ENCODE measurements at places on chromosomes 4 and X. TPM values are rescaled to one million over a fixed set of nuclear protein-coding genes. Genes with fewer than 3 reads are reported as not detected.

- H3K4me1 ChIP-seq: no peaks in the 10 kb centered on the region
- no peak overlapping the region for H3K4me3 ChIP-seq
- H3K36me3 ChIP-seq: no peaks in the 10 kb centered on the region
- DNase-seq: no peak
- H3K27me3 ChIP-seq: no peaks in the 10 kb centered on the region
- H3K27ac ChIP-seq: no peak overlapping the region
Measured at GRCh38 chr4:113809311-113809710, 47.8 kb upstream of the CAMK2D start.

DNA sequence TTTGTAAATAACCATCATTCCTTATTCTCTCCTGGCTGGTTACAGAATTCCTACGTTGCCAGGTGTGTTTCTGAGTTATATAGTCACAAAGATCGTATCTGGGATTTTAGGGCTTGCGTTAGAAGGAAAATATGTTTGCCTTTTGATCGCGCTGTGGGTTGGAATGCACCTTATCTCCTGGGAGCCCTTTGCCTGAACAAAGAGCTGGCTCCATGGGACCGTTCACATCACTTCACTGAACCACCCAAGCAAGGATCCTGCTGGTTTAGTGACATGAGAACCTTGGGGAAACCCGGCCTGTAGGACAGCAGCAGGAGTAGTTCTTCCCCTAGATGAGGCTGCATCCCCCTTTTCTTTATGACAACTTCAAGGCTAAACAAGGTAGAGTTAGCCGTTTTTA lies 51.6 kb downstream of the RS1 start:
- no peaks in the 10 kb centered on the region for H3K27me3 ChIP-seq
- no peak overlapping the region for H3K27ac ChIP-seq
- H3K36me3 ChIP-seq: peaks cover 5% of the 10 kb centered on the region
- no peak overlapping the region for H3K4me3 ChIP-seq
- H3K4me1 ChIP-seq: no peaks in the 10 kb centered on the region

DNA sequence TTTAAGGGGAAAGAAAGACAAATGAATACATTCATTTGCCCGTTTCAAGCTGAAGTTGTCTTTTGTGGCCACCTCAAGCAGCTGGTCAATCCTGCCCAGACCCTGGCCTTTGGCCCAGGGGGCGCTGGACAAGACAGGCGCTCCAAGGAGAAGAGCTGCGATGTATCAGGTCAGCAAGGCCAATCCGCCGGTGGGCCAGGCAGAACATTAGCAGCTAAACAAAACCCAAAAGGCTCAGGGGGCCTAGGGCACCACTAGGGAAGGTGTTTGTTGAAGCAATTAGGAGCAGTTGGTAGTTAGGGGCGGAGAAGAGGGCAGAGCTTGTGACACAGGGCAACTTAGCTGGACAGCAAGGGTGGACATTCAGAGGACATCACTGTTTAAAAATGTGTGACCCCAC lies 60.8 kb upstream of the TMEM33 start:
- H3K36me3 ChIP-seq: no peaks in the 10 kb centered on the region
- H3K27ac ChIP-seq: no peak overlapping the region
- no peak overlapping the region for H3K4me3 ChIP-seq
- H3K4me1 ChIP-seq: peaks cover 18% of the 10 kb centered on the region

DNA sequence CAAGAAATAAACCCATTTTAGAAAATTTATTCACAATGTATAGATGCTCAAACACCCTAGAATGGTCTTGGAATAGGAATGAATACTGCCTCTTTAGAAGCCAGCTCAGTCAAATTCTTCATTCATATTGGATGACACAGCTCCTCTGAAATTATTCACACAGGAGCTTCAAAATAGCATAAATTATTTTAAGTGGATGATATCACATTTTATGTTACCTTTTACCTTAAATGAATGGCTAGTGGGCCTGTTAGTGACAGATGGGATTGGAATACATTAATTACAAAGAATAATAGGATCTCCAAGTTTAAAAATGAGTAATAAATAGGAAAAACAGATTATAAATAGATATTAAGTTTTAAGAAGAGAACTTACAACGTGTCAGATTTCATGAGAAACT lies 184.4 kb downstream of the GABRB1 start:
- no peak for DNase-seq
- H3K27ac ChIP-seq: no peak overlapping the region
- no peak overlapping the region for H3K4me3 ChIP-seq
- no peaks in the 10 kb centered on the region for H3K36me3 ChIP-seq
- no peaks in the 10 kb centered on the region for H3K27me3 ChIP-seq

DNA sequence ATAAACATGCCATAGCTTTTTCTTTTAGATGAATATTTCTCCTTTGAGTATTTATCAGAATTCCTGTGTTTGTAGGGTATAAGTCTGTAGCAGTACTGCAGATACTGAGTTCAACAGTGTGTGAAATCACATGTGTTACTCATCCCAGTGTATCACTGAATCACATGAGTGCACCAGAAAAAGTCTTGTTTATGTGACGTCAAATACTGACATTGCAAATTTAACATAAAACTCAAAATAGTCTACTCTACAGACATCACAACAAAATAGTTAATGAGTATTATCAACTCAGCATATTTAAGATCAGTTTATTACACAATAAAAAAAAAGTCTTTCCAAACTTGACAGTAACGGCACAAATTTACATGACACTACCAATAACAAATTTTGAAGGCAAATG lies 221.3 kb downstream of the DCTD start:
- H3K27me3 ChIP-seq: no peaks in the 10 kb centered on the region
- no peak for DNase-seq
- H3K36me3 ChIP-seq: no peaks in the 10 kb centered on the region
- no peak overlapping the region for H3K27ac ChIP-seq
- no peaks in the 10 kb centered on the region for H3K4me1 ChIP-seq
- no peak overlapping the region for H3K4me3 ChIP-seq

GRCh38 chr4:108830509-108831244 lies 67.8 kb upstream of the ETNPPL start:
- H3K4me3 ChIP-seq: no peak overlapping the region
- no peak overlapping the region for H3K27ac ChIP-seq
- no peaks in the 10 kb centered on the region for H3K27me3 ChIP-seq
- H3K36me3 ChIP-seq: no peaks in the 10 kb centered on the region
- H3K4me1 ChIP-seq: no peaks in the 10 kb centered on the region

- no peaks in the 10 kb centered on the region for H3K27me3 ChIP-seq
- H3K4me1 ChIP-seq: no peaks in the 10 kb centered on the region
- no peaks in the 10 kb centered on the region for H3K36me3 ChIP-seq
- no peak overlapping the region for H3K4me3 ChIP-seq
Measured at GRCh38 chr4:145639186-145639698, 20.1 kb downstream of the MMAA start.

- H3K27ac ChIP-seq: no peak overlapping the region
- DNase-seq: no peak
- H3K27me3 ChIP-seq: peaks cover 8% of the 10 kb centered on the region
- H3K4me1 ChIP-seq: no peaks in the 10 kb centered on the region
Measured at GRCh38 chrX:52839137-52839536, 28.1 kb downstream of the XAGE5 start.

- H3K36me3 ChIP-seq: no peaks in the 10 kb centered on the region
- no peak overlapping the region for H3K27ac ChIP-seq
- DNase-seq: no peak
- H3K27me3 ChIP-seq: no peaks in the 10 kb centered on the region
Measured at GRCh38 chr4:83548151-83548905, 12.4 kb downstream of the GPAT3 start.

DNA sequence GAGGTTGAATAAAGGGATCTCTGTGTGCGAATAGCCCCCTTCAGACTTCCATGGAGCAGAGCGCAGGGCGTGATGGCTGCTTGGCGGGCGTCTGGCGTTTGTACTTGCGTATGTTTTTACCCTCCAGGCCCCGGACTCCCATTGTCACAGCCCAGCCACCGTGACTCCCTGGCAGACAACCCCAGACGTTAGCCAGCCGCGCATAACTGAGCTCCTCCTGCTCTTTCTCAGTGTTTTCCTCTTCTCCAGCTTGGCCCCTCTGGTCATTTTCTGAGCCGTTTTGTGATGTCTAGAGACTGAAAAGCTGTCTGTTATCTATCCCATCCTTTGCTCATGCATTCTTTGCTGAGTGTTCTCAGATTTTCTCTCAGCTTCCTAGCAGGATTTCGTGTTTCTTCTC lies 54.3 kb downstream of the IGFBP7 start:
- no peaks in the 10 kb centered on the region for H3K36me3 ChIP-seq
- no peaks in the 10 kb centered on the region for H3K27me3 ChIP-seq
- no peak for DNase-seq
- no peak overlapping the region for H3K4me3 ChIP-seq
- H3K27ac ChIP-seq: no peak overlapping the region
- H3K4me1 ChIP-seq: no peaks in the 10 kb centered on the region

DNA sequence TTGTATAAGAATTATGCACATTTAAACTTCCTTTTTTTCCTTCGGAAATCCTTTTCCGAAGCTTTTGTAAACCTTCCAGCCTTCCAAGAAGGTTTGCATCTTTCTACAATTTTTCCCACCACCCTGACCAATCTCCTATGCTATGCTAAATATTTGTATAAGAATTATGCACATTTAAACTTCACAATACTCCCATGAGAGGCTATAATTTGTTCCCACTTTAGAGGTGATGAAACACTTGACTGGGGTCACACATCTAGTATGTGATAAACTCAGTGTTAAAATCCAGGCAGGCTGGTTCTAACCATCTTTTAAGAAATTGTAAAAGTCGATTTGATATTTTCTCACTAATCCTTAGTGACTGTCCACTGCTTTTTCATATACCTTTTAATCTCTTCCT lies 22.1 kb downstream of the NUDT6 start:
- no peaks in the 10 kb centered on the region for H3K27me3 ChIP-seq
- H3K4me3 ChIP-seq: no peak overlapping the region
- H3K27ac ChIP-seq: no peak overlapping the region
- H3K4me1 ChIP-seq: peaks cover 4% of the 10 kb centered on the region
- DNase-seq: no peak
- H3K36me3 ChIP-seq: no peaks in the 10 kb centered on the region

DNA sequence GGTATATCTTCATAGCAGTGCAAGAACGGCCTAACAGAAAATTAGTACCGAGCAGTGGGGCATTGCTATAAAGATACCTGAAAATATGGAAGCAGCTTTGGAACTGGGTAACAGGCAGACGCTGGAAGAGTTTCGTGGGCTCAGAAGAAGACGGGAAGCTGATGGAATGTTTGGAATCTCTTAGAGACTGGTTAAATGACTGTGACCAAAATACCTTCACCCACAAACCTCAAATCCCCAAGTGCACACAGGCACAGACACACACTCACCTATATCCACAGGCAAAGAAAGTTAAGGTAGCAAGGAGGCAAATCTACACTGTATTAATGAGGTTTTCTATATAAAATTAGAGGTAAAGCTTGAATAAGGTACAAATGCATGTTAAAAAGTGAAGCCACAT lies 14.6 kb upstream of the SPRY1 start:
- no peaks in the 10 kb centered on the region for H3K27me3 ChIP-seq
- no peaks in the 10 kb centered on the region for H3K4me1 ChIP-seq
- DNase-seq: no peak
- no peak overlapping the region for H3K4me3 ChIP-seq
- H3K27ac ChIP-seq: no peak overlapping the region
- no peaks in the 10 kb centered on the region for H3K36me3 ChIP-seq

GRCh38 chrX:42131856-42132255 lies 208.5 kb upstream of the CASK start:
- no peak overlapping the region for H3K27ac ChIP-seq
- no peak overlapping the region for H3K4me3 ChIP-seq
- no peak for DNase-seq
- no peaks in the 10 kb centered on the region for H3K4me1 ChIP-seq
- peaks cover 2% of the 10 kb centered on the region for H3K27me3 ChIP-seq

DNA sequence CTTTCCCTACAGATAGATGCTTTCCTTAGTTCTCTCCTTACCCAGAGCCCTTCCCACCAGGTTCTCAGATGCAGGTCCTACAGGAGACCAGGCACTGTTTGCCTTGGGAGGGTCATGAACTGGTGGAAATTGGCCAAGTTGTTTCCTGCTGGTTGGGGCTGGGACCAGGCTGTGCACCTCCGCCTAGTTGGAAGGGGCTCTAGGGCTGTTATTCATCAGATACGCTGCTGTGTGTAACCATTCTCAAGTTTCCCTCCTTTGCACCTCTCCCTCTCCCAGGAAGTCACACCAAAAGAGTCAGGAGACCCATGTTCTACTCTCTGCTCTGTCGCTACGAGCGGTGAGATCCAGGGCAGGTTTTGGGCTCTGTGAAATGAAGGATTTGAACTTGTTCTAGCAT lies 11.9 kb upstream of the VSIG1 start:
- H3K36me3 ChIP-seq: no peaks in the 10 kb centered on the region
- no peaks in the 10 kb centered on the region for H3K4me1 ChIP-seq
- DNase-seq: no peak
- no peak overlapping the region for H3K4me3 ChIP-seq
- peaks cover 8% of the 10 kb centered on the region for H3K27me3 ChIP-seq

DNA sequence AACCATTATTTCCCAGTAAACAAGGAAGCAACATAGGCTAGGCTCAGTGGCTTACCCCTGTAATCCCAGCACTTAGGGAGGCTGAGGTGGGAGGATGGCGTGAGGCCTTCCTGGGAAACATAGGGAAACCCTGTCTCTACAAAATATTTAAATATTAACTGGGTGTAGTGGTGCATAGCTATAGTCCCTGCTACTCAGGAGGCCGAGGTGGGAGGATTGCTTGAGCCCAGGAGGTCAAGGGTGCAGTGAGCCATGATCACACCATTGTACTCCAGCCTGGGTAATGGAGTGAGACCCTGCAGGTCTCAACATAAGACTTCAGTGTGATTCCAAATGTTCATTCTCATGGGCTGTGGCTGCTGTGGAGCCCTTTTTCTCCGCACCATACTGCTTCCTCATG lies 34.9 kb downstream of the FHDC1 start:
- no peak overlapping the region for H3K27ac ChIP-seq
- H3K4me3 ChIP-seq: no peak overlapping the region
- no peaks in the 10 kb centered on the region for H3K4me1 ChIP-seq
- H3K27me3 ChIP-seq: no peaks in the 10 kb centered on the region

DNA sequence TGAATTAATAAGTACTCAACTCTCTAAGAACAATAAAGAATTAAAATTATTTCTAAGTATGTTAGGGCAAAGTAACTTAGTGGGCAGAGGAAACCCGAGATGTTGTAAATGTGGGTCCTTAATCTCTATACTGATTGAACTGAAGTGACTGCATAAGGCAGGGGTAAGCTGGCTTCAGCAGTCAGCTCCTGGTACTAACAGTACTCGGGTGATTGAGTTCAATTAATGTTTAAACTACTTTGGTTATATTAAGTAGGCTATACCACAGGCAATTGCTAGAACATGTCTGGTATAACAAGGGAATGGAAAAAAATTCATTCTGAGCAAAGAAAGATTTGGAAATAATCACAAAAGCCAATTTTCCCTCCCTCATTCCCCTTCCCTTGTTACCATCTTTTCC lies 90.7 kb downstream of the LNX1 start:
- no peak overlapping the region for H3K4me3 ChIP-seq
- H3K4me1 ChIP-seq: peaks cover 5% of the 10 kb centered on the region
- no peaks in the 10 kb centered on the region for H3K27me3 ChIP-seq
- H3K36me3 ChIP-seq: no peaks in the 10 kb centered on the region

Gene NAA11
- not detected for total RNA-seq

Gene GPR78
- total RNA-seq: 0.89 TPM

Gene HEPH
- total RNA-seq: 44.4 TPM

Gene NLGN3
- 34.4 TPM for total RNA-seq

Gene ATP2B3
- total RNA-seq: 14.8 TPM

Gene TIGD4
- 3.3 TPM for total RNA-seq

Gene TSR2
- 38.8 TPM for total RNA-seq

Gene TRIM60
- total RNA-seq: not detected

Gene KLB
- 0.30 TPM for total RNA-seq

Gene FOXP3
- total RNA-seq: 0.11 TPM

Gene HSFX4
- not detected for total RNA-seq

Gene SUPT20HL1
- not detected for total RNA-seq

Gene CT45A10
- total RNA-seq: not detected

Gene TSC22D3
- total RNA-seq: 150 TPM

Data from spinal cord (tissue), 10 donors.